ENCODE measurements at places on chromosomes 11 and 22. TPM values are rescaled to one million over a fixed set of nuclear protein-coding genes. Genes with fewer than 3 reads are reported as not detected.

CECR2 gene
- total RNA-seq, result 0.08 TPM

PGA5 gene
- total RNA-seq, result not detected

PLA2G3 gene
- total RNA-seq, result not detected

HOATZ gene
- not detected for total RNA-seq

All from A549 treated with RU486 at 1 μM for 4 hours (cell line).